Mucosa of gallbladder (tissue), 1 donor: ENCODE measurements at places on chromosomes 7 and 10.

- no peak for DNase-seq
Measured at GRCh38 chr10:27759483-27760272, 14.1 kb upstream of the MKX start.

DNA sequence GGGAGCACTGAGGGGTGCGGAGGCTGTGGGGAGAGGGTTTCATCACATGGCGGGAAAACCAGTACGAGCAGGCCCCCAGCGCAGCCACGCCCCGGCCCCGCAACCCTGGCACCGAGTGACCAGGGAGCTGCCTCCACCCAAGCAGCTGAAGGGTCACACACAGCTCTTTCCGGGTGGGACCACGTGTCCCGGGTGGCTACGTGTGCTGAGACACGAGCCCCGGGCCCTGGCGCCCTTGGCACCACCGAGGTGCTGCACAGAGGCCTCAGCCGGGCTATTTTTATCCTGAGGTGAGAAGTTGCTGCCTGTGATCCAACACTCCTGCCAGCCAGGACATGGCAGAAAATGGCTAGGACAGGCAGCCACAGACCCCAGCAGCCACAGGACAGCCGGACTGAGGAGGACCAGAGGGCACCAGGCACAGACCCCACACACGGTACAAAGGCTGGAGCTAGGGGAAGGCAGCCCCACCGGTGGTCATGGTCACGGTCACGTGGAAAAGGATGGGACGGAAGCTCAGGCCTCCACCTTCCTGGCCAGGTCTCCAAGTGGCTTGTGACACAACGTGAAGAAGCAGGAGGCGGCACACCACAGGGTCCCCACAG lies 223.7 kb downstream of the MAD1L1 start:
- DNase-seq, result no peak

DNA sequence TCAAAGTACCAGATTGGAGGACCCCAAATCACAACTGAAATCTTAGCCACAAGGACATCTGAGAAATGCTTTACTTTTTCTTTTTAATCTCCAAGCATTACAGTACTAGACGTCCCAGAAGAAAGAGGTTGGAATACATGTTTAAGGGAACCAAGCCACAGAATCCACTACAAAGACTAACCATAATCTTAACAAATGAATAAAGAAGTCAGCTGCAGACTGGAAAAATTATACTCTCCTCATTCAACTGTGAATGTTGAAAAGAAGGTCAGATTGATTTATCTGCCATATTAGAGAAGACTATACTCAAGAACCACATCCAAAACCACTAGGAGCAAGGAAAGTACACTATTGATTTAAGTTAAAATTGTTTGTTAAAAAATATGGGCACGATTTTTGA lies 102.1 kb upstream of the ABCB5 start:
- no peak for DNase-seq

GRCh38 chr10:124056337-124056980 lies 36.9 kb downstream of the CHST15 start:
- DNase-seq, result no peak

- DNase-seq, result no peak
Measured at GRCh38 chr7:24972166-24972477, 7.9 kb downstream of the OSBPL3 start.

DNA sequence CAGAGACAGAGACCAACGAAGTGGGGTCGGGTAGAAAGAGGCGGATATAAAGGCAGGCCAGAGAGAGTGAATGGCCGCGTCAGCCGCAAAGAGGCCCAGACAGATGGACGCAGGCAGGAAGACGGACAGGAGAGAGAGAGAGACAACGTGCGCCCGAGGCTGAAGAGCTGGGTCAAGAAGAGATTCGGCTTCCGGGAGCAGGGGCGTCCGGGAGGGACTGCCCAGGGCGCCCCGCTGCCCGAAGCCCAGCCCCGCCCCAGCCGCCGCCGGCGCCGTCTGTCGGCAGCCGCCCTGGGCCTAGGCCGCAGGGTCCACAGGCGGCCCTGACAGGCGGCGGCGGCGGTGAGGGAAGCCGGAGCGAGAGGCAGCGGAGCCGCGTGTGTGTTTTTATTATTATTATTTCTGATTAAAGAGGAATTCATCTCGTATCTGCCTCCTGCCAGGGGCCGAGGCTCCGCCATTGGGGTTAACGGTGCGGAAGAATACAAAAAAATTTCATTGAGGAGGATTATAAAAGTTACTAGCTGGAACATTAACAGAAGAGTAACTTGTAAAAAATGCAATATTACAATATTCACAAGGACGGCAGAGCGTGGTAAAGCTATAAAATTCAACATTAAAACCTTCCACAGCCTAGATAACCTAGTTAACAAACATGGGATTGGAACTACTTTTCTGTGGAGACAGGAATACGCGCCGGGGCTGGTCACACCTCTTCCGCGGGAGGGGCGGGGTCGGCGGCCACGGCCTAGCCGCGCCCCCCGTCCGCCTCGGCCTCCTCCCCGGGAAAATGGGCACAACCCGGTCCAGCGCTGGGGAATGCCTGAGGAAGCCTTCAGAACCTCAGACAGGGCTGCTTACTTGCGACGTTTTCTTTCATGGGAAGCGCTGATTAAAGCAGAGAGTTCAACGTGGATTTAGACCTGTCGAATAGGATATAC lies 29.7 kb upstream of the PAX2 start:
- DNase-seq, result no peak
